T-cell (primary cell): ENCODE measurements at places on chromosomes 11 and 22.

DNA sequence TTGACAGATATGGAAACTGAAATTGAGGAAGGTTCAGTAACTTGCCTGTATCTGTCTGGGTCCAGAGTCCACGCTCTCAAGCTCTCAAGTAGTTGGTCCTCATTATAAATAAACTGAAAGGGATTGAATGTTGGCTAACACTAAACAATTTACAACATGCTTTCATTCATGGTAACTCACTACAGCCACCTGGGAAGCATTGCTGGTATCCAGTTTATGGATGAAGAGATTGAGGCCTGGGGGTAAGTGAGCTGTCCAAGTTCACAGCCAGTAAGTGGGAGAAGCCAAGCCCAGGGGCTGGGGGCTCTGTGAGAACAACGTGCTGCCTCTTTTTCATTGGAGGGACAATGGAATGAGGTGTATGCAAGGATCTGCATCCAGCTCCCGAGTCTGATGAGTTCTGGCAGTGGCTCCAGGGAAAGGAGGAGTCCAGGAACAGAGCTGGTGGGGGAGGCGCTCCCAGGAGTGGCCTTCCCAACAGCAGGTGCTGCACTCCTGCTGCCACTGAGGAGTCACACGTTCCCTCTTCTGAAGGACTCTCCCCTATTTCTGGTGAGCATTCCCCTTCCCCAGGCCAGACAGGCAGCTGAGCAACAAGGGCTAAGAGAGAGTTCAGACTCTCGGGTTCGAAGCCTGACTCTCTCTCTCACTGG lies 175.8 kb downstream of the CSNK2A3 start:
- DNase-seq = no peak

- DNase-seq = no peak
These were observed 85.5 kb downstream of the NELL1 start for GRCh38 chr11:20754933-20755332.

DNA sequence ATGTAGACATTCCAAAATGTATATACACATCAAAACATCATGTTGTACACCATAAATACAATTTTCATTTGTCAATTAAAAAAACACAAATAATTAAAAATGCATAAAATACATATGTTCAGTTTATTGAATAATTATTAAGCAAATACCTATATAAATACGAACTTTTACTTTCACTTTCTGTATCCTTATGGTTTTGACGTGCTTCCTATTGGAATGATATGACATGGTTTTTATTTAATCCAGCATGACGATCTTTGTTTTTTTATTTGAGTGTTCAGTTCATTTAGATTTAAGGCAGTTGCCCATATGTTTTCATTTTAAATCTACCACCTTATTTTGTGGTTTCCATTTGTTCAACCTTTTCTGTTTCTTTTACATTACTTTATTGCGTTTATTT lies 198.3 kb upstream of the PLET1 start:
- DNase-seq = no peak

GRCh38 chr11:61695917-61696316 lies 15.7 kb downstream of the DAGLA start:
- DNase-seq = peak; percentile 92

GRCh38 chr11:94750319-94751217 lies 17.6 kb upstream of the AMOTL1 start:
- no peak for DNase-seq

DNA sequence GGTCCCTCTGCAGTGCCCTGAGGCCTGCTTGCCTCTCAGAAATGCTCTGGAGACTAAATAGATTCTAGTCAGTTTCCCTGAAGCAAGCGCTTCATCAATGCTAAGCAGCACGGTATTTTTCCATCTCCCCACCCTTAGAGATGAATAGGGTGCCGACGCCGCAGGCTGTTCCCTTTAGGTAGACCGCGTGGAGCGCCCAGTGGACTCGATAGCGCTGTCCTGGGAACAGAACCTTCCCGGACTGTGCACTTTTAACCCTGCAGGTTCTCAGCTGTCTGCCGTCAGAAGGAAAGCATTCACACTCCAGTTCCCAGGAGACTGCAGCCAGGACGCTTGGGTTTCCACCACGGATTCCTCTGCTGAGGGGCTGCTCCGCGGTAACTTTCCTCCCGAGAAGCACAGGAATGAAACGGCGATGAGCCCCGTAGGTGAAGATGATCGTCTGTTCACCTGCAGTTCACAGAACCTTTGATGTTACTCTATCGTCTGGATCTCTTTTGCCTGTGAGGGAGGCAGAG lies 9.1 kb upstream of the KCNJ1 start:
- no peak for DNase-seq

- no peak for DNase-seq
These were observed 13.4 kb downstream of the SHANK2 start for GRCh38 chr11:71238941-71239340.

- no peak for DNase-seq
These were observed 125.3 kb downstream of the APOL5 start for GRCh38 chr22:35842954-35843353.

DNA sequence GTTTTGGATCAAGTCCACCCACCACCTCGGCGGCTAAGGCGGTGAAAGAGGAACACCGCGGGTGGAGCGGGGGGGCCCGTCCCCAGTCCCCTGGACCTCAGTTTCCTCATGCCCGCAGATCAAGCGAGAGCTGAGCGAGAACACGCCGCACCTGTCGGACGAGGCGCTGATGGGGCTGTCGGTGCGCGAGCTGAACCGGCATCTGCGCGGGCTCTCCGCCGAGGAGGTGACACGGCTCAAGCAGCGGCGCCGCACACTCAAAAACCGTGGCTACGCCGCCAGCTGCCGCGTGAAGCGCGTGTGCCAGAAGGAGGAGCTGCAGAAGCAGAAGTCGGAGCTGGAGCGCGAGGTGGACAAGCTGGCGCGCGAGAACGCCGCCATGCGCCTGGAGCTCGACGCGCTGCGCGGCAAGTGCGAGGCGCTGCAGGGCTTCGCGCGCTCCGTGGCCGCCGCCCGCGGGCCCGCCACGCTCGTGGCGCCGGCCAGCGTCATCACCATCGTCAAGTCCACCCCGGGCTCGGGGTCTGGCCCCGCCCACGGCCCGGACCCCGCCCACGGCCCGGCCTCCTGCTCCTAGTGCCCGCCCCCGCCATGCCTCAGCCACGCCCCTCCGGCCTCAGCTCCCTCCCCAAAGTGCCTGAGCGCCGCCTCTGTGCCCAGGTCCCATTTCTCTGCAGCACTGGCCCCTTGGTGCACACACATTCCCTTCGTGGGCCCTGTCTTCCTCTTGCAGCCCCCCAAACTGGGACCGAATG lies 12.7 kb downstream of the MAFF start:
- peak; percentile 66 for DNase-seq

DNA sequence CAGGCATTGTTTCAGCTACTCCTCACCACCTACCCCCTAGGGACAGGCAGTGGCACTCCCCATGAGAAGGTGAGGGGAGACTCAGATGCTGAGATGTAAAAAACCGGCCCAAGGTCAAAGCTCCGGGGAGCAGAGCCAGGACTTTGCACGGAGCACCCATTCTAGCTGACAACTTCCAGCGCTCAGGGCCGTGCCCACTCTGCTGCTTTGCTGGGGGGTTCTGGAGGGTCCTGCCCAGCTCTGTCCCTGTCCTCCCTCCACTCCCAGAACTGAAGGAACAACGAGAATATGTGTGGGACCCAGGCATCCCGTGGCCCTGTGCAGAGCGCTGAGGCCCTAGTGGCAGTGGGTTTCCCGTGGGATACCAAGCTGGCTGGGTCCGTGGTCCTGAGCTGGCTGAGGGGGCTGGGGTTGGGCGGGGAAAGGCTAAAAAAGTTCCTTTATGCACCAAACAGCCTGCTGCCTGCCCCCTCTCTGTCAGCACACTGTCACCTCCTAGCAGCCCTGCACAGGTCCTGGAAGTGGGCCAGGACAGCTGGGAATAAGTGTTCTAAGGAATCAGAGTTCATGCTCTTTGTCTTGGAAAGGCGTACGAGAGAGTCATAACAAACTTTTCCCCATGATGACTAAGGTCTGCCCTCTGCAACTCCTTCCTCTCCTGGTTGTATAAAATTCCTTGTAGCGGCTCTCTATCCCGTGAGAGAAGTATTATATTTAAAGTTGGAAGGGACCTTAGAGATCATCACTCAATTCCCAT lies 1.9 kb downstream of the MS4A10 start:
- no peak for DNase-seq

DNA sequence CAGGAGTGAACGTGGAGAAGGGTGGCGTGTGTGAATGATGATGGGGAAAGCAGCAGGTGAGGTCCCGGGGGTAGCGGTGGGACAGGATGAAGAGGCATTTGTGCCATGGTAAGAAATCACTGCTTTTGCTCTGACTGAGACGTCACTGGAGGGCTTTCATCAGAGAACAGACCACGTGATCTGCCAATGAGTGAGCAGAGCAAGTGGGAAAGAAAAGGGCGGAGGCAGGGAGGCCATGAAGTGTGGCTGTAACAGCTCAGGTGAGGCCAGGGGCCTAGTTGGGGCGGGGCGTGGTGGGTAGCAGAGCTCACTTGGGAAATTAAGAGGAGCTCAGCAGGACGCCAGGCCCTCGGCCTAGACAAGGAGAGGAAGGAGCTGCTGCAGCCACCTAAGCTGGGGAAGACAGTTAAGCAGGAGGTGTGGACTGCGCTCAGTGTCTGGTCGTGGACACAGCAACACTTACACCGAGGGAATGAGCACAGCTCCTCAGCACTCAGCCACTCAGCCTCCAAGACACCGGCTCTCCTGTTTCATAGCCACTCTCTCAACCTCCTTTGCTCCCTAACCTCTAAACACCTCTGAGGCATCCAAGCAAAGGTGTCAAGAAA lies 14.1 kb upstream of the TMEM121B start:
- DNase-seq = no peak

- no peak for DNase-seq
These were observed 87.4 kb upstream of the SLC6A5 start for GRCh38 chr11:20511982-20512381.
